ENCODE measurements at places on chromosomes 16 and 17.

DNA sequence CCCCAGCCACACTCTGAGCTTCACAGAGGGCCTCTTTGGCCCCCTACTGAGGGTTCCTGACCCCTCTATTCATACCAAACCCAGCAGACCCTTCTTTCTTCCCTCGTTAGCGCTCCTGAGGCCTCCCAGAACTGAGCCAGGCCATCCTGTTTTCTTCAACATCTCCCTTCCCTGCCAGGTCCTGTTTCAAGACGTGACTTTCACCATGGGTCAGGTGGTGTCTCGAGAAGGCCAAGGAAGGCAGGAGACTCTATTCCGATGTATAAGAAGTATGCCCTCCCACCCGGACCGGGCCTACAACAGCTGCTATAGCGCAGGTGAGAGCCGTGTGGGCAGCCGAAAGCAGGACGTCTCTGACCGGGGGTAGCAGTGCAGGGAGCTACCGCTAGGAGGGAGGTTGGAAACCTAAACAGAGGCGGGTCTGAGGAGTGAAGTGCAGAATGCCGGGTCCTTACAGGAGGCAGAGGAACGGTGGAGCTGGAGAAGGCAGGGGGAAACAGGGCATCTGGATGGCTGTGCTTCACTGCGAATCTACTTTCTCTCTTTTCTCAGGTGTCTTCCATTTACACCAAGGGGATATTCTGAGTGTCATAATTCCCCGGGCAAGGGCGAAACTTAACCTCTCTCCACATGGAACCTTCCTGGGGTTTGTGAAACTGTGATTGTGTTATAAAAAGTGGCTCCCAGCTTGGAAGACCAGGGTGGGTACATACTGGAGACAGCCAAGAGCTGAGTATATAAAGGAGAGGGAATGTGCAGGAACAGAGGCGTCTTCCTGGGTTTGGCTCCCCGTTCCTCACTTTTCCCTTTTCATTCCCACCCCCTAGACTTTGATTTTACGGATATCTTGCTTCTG, 1.3 kb upstream of the SENP3 start:
- peak; percentile 61 for ATAC-seq

- no peak for ATAC-seq
Observed at GRCh38 chr16:28495795-28496749, 1.6 kb downstream of the APOBR start.

- ATAC-seq, result no peak
Observed at GRCh38 chr17:16936536-16937310, 35.2 kb downstream of the TNFRSF13B start.

GRCh38 chr17:56074361-56074890, 78.8 kb upstream of the ANKFN1 start:
- ATAC-seq, result no peak

GRCh38 chr17:29807520-29808361, 122.3 kb downstream of the SSH2 start:
- peak; percentile 95 for ATAC-seq

DNA sequence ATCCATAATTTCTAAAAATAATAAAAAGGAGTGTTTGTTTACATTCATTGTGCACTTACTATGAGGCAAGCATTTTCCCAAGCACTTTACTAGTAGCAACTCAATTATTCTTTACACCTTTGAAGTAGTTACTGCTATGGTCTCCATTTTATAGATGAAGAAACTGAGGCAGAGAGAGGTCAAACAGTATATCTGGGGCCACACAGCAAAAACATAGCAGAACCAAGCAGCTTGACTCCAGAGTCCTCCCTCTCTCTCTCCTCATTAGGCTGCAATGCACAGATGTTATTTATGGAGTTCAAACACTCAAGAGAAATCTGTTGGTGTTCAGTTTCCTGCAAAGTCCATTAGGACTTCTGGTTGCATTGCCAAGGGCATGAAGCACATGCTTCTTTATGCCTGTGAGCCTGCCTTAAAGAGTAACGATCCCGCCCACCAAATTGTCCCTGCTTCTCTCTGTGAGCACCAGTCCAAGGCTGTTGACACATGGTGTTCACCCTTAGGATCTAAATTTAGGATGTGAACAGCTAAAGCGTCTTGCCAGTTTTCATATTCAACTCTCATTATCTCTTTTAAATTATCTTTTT, 44.0 kb downstream of the GPRC5B start:
- no peak for ATAC-seq

DNA sequence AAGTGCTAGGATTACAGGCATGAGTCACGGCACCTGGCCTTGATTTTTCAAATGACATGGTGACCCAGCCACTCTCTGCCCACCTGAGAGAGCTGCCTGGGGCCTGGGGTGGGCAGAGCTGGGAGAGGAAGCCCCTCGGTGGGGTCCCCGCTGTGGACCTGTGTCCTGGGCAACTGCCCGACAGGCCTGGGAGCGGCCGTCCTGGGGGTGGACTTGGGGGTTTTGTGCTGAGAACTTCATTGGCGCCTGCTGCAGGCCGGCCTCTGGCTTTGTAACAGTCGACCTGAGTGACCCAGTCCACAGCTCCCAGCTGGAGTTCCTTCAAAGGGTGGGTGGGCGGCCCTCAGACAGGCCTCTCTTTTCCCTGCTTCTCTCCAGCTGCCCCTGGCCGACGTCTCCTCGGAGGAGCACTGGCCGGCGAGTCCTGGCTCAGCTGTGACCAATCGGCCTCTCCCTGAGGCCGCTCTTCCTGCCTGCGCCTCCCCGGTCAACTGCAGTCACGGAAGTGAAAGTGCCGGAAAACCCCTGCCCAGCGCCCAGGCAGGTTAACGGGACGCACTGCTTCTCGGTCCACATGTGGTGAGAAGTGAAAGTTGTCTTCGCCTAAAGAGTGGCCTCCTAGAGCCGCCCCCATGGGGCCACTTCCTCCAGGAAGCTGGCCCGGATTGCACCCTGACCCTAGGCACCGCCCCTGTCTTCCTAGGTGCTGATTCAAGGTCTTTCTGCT, 5.5 kb downstream of the CBFA2T3 start:
- no peak for ATAC-seq

- no peak for ATAC-seq
Observed at GRCh38 chr16:81095653-81095952, 592 bp downstream of the GCSH start.

DNA sequence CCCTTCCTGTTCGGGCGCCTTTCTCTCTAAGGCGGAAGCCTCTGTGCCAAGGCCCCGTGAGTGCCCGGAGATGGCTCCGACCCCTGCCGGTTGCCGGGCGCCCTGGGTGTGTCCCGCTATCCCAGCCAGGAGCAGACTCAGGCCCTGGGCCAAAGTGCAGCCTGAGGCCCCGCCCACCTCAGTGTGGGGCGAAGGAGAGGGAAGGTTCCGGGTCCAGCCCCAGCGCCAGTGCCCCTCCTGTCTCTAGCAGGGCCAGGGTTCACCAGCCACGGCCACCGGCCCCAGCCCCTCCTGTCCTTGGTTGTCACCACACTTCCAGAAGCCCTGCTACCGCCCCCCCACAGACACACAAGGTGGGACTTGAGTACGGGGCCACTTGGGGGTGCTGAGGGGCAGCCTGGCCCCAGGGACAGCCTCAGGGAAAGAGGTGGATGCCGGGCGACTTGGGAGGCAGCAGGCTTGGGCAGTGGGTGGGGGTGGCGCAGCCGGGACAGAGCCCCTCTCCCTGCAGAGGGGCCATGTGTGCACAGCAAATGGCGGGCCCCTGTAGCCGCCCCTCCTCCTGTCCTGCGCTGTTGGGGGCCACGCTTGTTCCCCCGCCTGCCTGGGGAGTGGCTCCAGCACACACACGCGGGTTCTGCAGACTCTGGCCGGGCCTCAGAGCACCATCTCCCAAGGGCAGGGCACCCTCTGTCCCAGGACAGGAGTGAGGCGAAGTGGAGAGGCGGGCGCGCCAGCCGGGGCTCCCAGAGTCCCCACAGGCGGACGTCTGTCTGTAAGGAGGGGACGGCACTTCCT, 6.0 kb downstream of the C1QTNF8 start:
- ATAC-seq, result no peak

DNA sequence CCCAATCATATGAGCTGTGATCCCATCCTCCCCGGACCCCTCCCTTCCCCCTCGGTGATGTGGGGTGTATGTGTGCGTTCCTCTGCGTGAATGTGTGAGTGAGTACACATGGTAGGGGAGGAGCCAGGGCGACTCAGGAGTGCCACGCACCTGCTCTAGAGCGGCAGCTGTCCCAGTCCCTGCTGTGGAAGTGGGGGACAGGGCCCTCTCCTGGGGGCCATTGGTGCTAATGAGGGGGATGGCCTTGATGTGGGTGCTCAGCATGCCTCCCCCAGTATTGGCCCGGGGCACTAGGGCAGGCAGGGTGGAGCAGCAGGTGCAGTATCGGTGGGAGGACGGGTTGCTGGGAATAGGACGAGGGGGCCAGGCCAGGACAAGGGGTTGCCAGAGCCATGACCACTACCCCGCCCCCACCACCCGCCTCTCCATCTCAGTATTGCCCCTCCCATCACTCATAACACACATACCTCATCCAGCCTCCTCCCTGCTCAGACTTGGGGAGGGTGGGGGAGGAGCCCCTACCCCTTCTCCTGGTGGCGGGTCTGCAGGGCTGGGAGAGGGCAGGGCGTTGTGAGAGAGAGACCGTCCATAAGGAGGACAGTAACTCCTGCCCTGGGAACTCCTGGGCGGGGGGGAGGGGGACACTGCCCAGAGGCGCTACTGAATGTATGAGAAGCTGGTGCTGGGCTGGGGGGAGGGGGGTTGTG, 8.5 kb downstream of the NR1D1 start:
- ATAC-seq, result peak; percentile 13

GRCh38 chr17:7651665-7652387, 1.1 kb downstream of the ATP1B2 start:
- ATAC-seq, result peak; percentile 10

DNA sequence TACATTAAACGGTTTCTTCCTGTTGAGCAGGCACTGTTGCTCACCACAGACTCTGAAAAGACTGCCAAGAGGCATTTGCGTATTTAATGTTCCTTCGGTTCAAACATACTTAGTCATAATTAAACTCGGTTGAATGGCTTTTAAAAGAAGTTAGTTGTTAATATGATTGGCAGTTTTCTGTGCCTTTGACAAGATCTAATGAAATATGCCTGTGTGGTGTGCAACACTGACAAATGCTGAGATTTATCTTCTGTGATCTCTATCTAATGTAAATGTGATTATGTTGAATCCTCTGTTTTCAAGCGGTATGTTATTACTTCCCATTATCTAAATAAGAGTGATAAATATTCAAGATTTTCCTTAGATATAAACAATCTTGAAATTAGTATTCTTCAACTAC, 1046.6 kb downstream of the CDH8 start:
- no peak for ATAC-seq

DNA sequence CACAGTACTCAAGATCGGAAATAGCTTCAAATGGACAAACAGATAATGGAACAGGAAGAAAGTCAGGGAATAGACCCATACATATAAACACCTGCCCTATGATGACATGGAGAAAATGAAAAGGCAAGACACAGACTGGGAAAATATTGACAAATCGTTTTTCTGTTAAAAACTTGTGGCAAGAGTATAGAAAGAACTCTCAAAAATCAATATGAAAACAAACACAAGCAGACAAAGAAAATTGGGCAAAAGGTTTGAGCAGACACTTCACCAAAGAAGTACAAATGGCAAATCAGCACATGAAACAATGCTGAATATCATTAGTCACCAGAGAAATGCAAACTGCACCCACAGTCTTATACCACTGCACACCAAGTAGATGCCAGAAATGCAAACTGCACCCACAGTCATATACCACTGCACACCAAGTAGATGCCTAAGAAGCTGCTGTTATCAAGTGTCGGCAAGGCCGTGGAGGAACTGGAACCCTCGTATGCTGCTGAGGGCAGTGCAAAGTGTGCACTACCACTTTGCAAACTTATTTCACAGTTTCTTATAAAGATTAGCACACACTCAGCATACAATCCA, 123.5 kb upstream of the CHMP6 start:
- ATAC-seq, result no peak

DNA sequence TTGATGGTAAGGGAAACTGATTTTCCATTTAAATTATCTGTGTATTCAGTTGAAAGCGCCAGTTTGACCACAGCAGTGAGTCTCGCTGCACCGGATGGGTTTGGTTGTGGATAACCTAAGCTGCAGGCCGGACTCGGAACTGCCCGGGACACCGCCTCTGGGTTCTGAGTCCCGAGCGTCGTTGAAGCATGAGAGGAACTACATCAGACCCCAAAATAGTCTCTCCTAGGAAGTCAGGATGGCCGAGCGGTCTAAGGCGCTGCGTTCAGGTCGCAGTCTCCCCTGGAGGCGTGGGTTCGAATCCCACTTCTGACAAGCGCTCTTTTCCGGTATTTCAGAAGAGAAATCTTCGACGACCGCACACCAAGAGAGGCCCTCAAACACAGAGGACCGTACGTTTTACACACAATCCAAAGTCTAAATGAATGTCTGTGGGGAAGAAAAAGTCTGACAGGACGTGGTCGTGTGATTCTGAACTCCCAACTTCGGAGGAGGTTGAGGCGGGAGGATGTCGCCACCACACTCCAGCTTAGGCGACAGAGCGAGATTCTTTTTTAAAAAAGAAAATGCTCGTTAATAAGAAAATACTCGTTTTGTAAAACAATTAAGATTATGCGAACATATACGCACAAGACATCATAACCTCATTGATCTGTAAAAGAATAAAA, 15.4 kb upstream of the PLLP start:
- ATAC-seq, result peak; percentile 86

- ATAC-seq, result no peak
Observed at GRCh38 chr16:3501783-3502400, 1.1 kb downstream of the CLUAP1 start.
